ENCODE measurements at places on chromosomes 6 and 20. TPM values are rescaled to one million over a fixed set of nuclear protein-coding genes. Genes with fewer than 3 reads are reported as not detected.

Gene EPB41L2
- total RNA-seq, result 120 TPM

Gene BMP7
- 34.9 TPM for total RNA-seq

Gene KIAA0408
- 3.8 TPM for total RNA-seq

Gene OR2J2
- total RNA-seq, result not detected
